ENCODE measurements at places on chromosomes 2 and 18. TPM values are rescaled to one million over a fixed set of nuclear protein-coding genes. Genes with fewer than 3 reads are reported as not detected.

Gene MERTK
- total RNA-seq = 0.88 TPM

GRCh38 chr18:13107074-13107473 lies 111.5 kb upstream of the LDLRAD4 start:
- H3K27ac ChIP-seq = no peak overlapping the region
- no peaks in the 10 kb centered on the region for H3K4me1 ChIP-seq
- DNase-seq = no peak
- H3K36me3 ChIP-seq = peaks cover 43% of the 10 kb centered on the region
- no peaks in the 10 kb centered on the region for H3K27me3 ChIP-seq

DNA sequence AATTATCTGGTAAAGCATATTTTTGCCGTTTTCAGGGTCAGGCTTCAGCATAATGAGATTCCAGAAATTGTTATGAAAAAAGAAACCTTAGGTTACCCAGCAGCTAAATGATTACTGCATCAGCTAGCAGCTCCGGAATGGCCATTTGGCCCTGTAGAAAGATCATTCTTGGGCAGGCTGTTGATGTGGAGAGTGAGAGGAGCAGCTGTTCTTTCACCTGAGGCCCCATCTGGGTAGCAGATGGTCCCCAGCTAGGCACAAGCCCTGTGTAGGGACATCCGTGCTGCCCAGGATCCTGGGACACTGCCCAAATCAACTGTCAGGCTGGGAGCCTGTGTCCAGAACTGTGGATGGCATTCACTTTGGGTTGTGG lies 61.8 kb downstream of the NEDD4L start:
- H3K4me1 ChIP-seq = no peaks in the 10 kb centered on the region
- no peak for DNase-seq
- no peak overlapping the region for H3K4me3 ChIP-seq
- H3K36me3 ChIP-seq = no peaks in the 10 kb centered on the region
- H3K27me3 ChIP-seq = no peaks in the 10 kb centered on the region

GRCh38 chr2:179022685-179023084 lies 27.3 kb downstream of the CCDC141 start:
- H3K4me3 ChIP-seq = no peak overlapping the region
- H3K36me3 ChIP-seq = no peaks in the 10 kb centered on the region
- H3K27ac ChIP-seq = no peak overlapping the region

- H3K27me3 ChIP-seq = no peaks in the 10 kb centered on the region
- no peaks in the 10 kb centered on the region for H3K4me1 ChIP-seq
- H3K27ac ChIP-seq = no peak within 1 kb of the TSS
- DNase-seq = no peak
- H3K4me3 ChIP-seq = no peak within 1 kb of the TSS
- H3K36me3 ChIP-seq = no peaks in the 10 kb centered on the region
Observed at GRCh38 chr2:237859533-237860272, at the start of gene RAMP1. RAMP1 (plus strand) TSS chr2:237859623; CDS start chr2:237859676, 53 bp downstream.

Data from CD8-positive, alpha-beta memory T cell (primary cell).